Left ventricle myocardium inferior (tissue), 1 donor: ENCODE measurements at places on chromosomes 16 and 17. TPM values are rescaled to one million over a fixed set of nuclear protein-coding genes. Genes with fewer than 3 reads are reported as not detected.

GRCh38 chr16:84450176-84450865, 54.1 kb downstream of the MEAK7 start:
- no peaks in the 10 kb centered on the region for H3K4me1 ChIP-seq
- H3K36me3 ChIP-seq, result no peaks in the 10 kb centered on the region
- peaks cover 58% of the 10 kb centered on the region for H3K27me3 ChIP-seq
- no peak overlapping the region for H3K4me3 ChIP-seq

GRCh38 chr16:82504836-82505235, 121.9 kb upstream of the CDH13 start:
- DNase-seq, result no peak
- H3K27ac ChIP-seq, result no peak overlapping the region
- no peaks in the 10 kb centered on the region for H3K4me1 ChIP-seq
- no peaks in the 10 kb centered on the region for H3K36me3 ChIP-seq
- no peak overlapping the region for H3K4me3 ChIP-seq

- H3K4me1 ChIP-seq, result peaks cover 8% of the 10 kb centered on the region
- DNase-seq, result no peak
- peaks cover 17% of the 10 kb centered on the region for H3K36me3 ChIP-seq
- no peaks in the 10 kb centered on the region for H3K27me3 ChIP-seq
- no peak overlapping the region for H3K4me3 ChIP-seq
These were observed 232.1 kb downstream of the FTO start for GRCh38 chr16:53936052-53936451.

- DNase-seq, result no peak
- H3K4me1 ChIP-seq, result no peaks in the 10 kb centered on the region
- H3K4me3 ChIP-seq, result no peak overlapping the region
These were observed 25.4 kb upstream of the ARHGAP23 start for GRCh38 chr17:38402897-38403296.

GRCh38 chr17:60087882-60088669, 9.4 kb upstream of the HEATR6 start:
- no peaks in the 10 kb centered on the region for H3K27me3 ChIP-seq

- no peak for DNase-seq
- no peaks in the 10 kb centered on the region for H3K4me1 ChIP-seq
- peaks cover 6% of the 10 kb centered on the region for H3K27me3 ChIP-seq
- H3K27ac ChIP-seq, result no peak overlapping the region
These were observed 43.7 kb downstream of the HSBP1 start for GRCh38 chr16:83851473-83851872.

DNA sequence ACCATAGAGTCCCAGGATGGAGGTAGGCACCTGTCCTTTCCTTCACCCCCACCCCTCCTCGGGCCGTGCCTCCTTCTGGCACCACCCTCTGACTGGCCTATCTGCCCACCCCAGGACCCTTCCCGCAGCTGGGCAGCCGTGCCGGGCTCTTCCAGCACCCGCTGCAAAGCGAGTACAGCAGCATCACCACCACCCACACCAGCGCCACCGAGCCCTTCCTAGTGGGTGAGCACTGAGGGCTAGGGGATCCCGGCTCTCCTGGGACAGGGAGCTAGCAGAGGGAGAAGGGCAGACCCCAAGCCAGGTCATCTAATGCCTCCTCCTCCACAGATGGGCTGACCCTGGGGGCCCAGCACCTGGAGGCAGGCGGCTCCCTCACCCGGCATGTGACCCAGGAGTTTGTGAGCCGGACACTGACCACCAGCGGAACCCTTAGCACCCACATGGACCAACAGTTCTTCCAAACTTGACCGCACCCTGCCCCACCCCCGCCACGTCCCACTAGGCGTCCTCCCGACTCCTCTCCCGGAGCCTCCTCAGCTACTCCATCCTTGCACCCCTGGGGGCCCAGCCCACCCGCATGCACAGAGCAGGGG, 7.8 kb downstream of the GALK1 start:
- H3K4me1 ChIP-seq, result peaks cover 20% of the 10 kb centered on the region
- DNase-seq, result no peak
- H3K27ac ChIP-seq, result no peak overlapping the region
- H3K27me3 ChIP-seq, result no peaks in the 10 kb centered on the region
- peaks cover 25% of the 10 kb centered on the region for H3K36me3 ChIP-seq
- H3K4me3 ChIP-seq, result no peak overlapping the region

GRCh38 chr16:17544785-17545184, 74.0 kb upstream of the XYLT1 start:
- H3K27ac ChIP-seq, result no peak overlapping the region
- peaks cover 30% of the 10 kb centered on the region for H3K27me3 ChIP-seq
- no peaks in the 10 kb centered on the region for H3K36me3 ChIP-seq
- DNase-seq, result no peak
- no peak overlapping the region for H3K4me3 ChIP-seq

DNA sequence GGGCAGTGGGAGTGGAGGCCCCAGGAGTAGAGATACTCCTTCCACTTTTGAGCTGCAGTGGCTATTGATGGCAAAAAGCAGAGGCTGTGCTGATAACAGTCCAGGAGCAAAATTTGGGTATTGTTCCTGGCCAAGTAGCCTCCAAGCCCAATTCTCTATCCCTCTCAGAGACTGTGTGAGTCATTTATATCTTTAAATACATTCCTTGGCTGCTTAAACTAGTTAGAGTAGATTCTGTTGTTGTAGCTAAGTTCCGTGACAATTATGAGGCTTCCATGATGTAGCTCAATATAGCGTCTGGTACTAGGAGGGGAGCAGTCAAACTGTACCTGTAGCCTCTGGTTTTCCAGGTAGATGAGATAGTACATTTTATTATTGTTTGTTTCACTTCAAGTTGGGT, 19.9 kb upstream of the UBE2G1 start:
- DNase-seq, result no peak
- no peak overlapping the region for H3K4me3 ChIP-seq

- H3K36me3 ChIP-seq, result no peaks in the 10 kb centered on the region
- H3K4me1 ChIP-seq, result peaks cover 45% of the 10 kb centered on the region
- H3K27ac ChIP-seq, result no peak overlapping the region
- DNase-seq, result no peak
- no peaks in the 10 kb centered on the region for H3K27me3 ChIP-seq
- no peak overlapping the region for H3K4me3 ChIP-seq
These were observed 4.8 kb downstream of the CDK5R1 start for GRCh38 chr17:32491371-32492263.

GRCh38 chr17:61305024-61305423, 94.6 kb upstream of the TBX2 start:
- no peak overlapping the region for H3K4me3 ChIP-seq
- H3K27ac ChIP-seq, result no peak overlapping the region
- H3K27me3 ChIP-seq, result no peaks in the 10 kb centered on the region
- no peaks in the 10 kb centered on the region for H3K36me3 ChIP-seq

DNA sequence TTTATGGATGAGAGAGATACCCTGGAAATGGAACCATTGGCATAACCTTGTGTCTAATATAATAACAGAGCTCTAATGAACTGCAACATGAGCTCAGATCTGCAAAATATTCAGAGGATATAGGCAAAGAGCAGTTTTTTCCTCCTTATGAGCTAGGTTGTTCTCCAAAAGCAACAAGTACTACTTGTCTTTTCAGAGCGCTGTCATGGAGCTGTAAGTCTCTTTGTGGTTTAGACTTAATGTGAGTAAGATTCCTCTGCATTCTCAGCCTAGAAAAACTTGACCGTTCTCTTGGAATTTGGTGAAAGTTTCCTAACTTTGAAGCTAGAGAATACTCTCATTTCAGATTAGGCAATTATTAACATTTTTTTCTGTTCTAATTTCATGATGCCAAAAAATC, 85.2 kb downstream of the FTO start:
- no peaks in the 10 kb centered on the region for H3K36me3 ChIP-seq
- no peak for DNase-seq
- H3K4me1 ChIP-seq, result peaks cover 9% of the 10 kb centered on the region
- no peak overlapping the region for H3K27ac ChIP-seq
- no peaks in the 10 kb centered on the region for H3K27me3 ChIP-seq

GRCh38 chr16:28925386-28926228, 569 bp upstream of the RABEP2 start:
- H3K36me3 ChIP-seq, result peaks cover 15% of the 10 kb centered on the region
- DNase-seq, result peak; percentile 87
- H3K27me3 ChIP-seq, result no peaks in the 10 kb centered on the region
- peaks cover 17% of the 10 kb centered on the region for H3K4me1 ChIP-seq
- H3K4me3 ChIP-seq, result peak overlapping the region; percentile 88

- H3K27ac ChIP-seq, result no peak overlapping the region
- no peak overlapping the region for H3K4me3 ChIP-seq
- H3K36me3 ChIP-seq, result no peaks in the 10 kb centered on the region
- no peaks in the 10 kb centered on the region for H3K4me1 ChIP-seq
These were observed 10.3 kb downstream of the KIF19 start for GRCh38 chr17:74336307-74336706.

- H3K27me3 ChIP-seq, result no peaks in the 10 kb centered on the region
- peaks cover 73% of the 10 kb centered on the region for H3K36me3 ChIP-seq
- DNase-seq, result no peak
- H3K27ac ChIP-seq, result peak overlapping the region; percentile 18
- no peak overlapping the region for H3K4me3 ChIP-seq
These were observed 20.2 kb downstream of the SNN start for GRCh38 chr16:11688520-11688886.

DNA sequence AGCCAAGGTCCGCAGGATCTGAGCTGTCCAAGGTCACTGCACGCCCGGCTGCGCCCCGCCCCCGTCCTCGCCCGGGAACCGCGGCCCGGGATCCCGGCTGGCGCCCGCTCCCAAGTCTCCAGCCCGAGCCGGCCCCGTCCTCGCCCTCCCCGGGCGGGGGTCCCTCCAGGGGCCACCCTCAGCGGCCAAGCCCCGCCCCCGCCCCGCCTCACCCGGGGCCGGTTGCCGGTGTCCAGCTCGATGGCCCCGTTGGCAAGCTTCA, 216 bp downstream of the VPS9D1 start:
- peaks cover 20% of the 10 kb centered on the region for H3K36me3 ChIP-seq
- H3K4me1 ChIP-seq, result peaks cover 55% of the 10 kb centered on the region
- no peaks in the 10 kb centered on the region for H3K27me3 ChIP-seq
- peak; percentile 62 for DNase-seq
- H3K27ac ChIP-seq, result peak overlapping the region; percentile 100

DNA sequence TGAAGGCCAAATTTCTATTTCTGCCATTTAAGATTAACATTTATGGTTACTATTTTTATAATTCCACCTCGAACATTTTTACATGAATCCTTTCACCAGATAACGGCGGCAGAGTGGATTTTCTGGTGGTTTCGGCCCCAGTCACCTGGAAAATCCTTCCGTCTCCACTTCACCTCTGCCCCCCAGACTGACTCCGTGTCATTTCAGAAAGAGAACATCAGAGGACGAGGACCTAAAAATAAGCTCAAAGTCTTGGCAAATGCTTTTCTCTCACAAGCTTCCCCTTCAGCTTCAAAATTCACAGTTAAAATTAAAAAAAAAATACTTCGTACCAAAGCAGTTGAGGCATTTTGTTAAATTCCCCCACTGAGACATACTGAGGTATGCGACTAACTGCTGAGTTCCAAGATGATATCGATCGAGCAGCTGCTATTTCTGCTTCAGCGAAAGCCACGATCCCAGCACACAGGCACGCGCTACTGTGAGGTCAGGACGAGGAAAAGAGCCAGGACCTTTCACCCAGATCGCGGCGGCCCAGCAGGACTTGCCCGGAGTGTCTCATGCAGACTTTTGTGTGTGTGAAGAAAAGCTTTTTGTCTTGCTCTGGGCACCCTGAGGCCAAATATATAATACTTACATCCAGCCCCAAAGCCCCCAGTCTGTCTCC, 36.8 kb downstream of the ASPA start:
- H3K36me3 ChIP-seq, result no peaks in the 10 kb centered on the region
- H3K27me3 ChIP-seq, result no peaks in the 10 kb centered on the region
- peak; percentile 84 for DNase-seq
- H3K4me1 ChIP-seq, result peaks cover 40% of the 10 kb centered on the region

DNA sequence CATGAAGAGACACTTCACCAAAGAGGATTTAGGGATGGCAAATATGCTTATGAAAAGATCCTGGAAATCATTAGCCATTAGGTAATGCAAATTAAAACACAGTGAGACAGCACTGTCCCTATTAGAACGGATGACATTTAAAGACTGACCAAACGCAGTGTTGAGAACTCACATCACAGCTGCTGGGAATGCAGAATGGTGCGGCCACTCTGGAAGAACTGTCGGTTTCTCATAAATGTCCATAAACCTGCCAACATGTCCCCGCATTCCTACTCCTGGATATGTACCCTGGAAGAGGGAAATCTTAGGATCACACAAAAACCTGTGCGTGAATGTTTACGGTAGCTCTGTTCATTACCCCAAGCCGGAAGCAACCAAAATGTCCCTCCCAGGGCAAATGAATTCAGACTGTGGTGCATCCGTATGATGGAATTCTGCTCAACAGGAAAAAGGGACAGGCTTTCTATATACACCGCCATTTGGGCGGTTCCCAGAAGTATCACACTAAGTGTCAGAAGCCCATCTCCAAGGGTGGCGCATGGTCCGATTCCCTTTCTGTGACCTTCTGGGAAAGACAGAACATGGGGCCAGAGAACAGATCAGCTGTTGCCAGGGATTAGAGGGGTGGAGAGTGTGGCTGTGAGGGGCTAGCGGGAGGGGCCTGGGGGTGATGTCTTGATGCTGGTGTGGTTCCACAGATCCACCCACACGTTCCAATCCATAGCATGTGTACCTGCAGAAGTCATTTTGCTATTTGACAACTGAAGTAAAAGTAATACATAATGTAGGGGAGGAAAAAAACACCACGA, 197.2 kb upstream of the CHMP6 start:
- no peak overlapping the region for H3K4me3 ChIP-seq
- H3K27ac ChIP-seq, result no peak overlapping the region
- H3K27me3 ChIP-seq, result no peaks in the 10 kb centered on the region
- H3K4me1 ChIP-seq, result peaks cover 47% of the 10 kb centered on the region
- no peaks in the 10 kb centered on the region for H3K36me3 ChIP-seq
- DNase-seq, result no peak

DNA sequence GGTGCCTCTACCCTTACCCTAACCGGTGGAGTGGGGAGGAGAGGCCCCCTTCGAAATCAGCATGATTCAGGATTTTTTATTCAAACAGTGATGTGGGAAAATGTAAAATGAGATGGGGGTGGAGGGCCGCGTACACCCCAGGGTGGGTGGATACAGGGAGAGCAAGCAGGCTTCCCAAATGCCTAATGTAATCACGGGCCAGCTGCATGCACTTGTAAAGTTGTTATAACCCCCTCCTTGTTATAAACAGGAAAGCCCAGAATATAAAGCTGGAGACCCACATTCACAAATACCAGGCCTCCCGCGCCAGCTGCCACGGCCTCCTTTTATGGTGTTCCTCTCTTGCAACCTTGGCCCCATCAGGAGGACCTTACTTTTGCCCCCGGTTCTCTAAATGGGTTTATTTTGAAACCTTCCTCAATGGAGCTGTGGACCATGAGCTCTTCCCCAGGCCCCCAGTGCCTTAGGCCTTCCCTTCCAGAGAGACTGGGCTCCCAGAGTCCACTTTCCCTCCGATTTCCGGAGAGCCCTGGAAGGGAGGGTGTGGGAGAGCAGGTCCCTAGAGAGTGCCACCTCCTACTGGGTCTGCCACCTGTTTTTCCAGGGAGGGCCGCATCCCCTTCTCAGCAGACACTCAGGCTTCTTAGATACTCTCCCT, 906 bp upstream of the FOXL1 start:
- H3K27me3 ChIP-seq, result peaks cover 98% of the 10 kb centered on the region
- H3K4me1 ChIP-seq, result peaks cover 42% of the 10 kb centered on the region
- H3K4me3 ChIP-seq, result peak overlapping the region; percentile 66
- peak overlapping the region; percentile 88 for H3K27ac ChIP-seq

- no peak for DNase-seq
- H3K36me3 ChIP-seq, result no peaks in the 10 kb centered on the region
- H3K4me1 ChIP-seq, result no peaks in the 10 kb centered on the region
These were observed 33.8 kb downstream of the FA2H start for GRCh38 chr16:74740795-74741304.

JMJD8 gene
- total RNA-seq, result 43.1 TPM

C16orf96 gene
- 0.08 TPM for total RNA-seq

TEKT1 gene
- not detected for total RNA-seq

AXIN2 gene
- 21.0 TPM for total RNA-seq

KCNH4 gene
- total RNA-seq, result 0.16 TPM

CDRT4 gene
- total RNA-seq, result 1.4 TPM

FOXC2 gene
- 1.5 TPM for total RNA-seq

CDH8 gene
- total RNA-seq, result 0.14 TPM

SEPTIN12 gene
- total RNA-seq, result not detected

GAST gene
- total RNA-seq, result not detected

CNGB1 gene
- not detected for total RNA-seq

MYL4 gene
- total RNA-seq, result 809 TPM
